ENCODE measurements at places on chromosomes 2 and 18.

- peak; percentile 35 for DNase-seq
Measured at GRCh38 chr18:54926593-54927325, 32.5 kb downstream of the CCDC68 start.

- DNase-seq = no peak
Measured at GRCh38 chr18:61371111-61371510, 37.9 kb downstream of the CDH20 start.

DNA sequence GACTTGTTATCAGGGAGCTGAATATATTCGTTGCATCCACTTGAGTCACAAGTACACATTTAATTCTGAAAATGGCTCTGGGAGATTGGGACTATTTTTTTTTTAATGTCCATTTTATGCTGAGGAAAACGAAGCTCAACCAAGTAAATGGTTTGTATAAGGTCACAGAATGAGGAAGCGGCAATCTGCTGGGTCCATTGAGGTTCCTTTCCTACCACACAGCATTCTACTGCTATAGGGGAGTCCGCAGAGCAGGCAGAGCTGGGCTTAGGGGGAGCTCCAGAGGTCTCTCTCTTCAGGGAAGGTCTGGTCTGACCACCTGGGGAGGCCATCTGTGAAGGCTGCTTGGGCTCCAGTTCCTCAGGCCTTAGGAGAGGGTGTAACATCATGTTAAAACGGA, 77.9 kb downstream of the MCFD2 start:
- DNase-seq = no peak

- no peak for DNase-seq
Measured at GRCh38 chr2:73811878-73812277, 16.9 kb upstream of the STAMBP start.

- no peak for DNase-seq
Measured at GRCh38 chr2:197875763-197876162, 71.4 kb downstream of the PLCL1 start.

- DNase-seq = no peak
Measured at GRCh38 chr18:50194631-50195532, at the start of gene MYO5B. Gene MYO5B, minus strand, starts transcription at chr18:50195147. Its CDS starts 354 bp downstream, at chr18:50194793.
